ENCODE measurements at places on chromosomes 2 and 18.

DNA sequence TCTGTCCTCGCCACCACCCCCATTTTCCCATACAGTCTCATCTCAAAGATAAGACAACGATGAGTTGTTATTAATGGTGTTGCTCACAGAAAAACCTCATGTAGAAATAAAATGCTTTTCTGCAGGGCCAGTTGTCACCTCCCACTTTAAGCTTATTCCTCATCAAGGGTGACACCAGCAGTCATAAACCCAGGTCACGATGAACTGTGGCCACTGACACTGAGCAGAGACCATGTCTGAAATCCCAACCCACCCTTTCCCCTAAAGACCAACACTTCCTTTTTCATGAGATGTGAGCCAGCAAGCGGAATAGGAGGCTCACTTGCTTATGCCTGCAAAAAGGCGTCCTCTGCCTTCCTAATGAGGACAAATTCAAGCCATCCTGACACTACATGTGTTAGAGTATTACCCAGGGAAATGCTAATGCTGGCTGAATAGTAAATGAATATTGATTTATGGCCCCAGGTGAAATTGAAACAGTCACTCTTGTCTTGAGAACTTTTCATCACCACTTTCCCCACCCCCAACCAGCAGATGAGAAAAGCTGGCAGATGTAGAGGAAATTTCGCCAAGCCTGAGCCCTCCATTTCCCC is 228.4 kb downstream of the MGAT5 start:
- no peak for DNase-seq

DNA sequence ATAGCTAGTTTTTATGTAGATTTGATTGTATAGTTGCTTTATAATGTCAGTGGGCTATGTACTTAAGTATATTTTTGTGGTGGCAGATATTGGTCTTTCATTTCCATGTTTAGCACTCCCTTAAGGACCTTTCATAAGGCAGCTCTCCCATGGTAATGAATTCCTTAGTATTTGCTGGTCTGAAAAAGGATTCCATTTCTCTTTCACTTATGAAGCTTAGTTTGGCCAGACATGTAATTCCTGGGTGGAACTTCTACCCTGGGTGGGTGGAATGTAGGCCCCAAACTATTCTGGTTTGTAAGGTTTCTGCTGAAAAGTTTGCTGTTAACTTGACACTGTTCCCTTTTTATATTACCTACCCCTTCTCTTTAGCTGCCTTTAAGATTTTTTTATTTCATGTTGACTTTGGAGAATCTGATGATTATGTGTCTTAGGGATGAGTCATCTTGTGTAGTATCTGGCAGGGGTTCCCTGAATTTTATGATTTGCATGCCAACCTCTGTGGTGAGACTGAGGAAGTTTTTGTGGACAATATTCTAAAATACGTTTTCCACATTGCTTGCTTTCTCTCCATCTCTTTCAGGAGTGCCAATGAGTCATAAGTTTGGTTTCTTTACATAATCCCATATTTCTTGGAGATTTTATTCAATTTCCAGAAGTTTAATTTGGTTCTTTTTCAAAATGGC is 65.4 kb upstream of the VRK2 start:
- DNase-seq, result no peak

DNA sequence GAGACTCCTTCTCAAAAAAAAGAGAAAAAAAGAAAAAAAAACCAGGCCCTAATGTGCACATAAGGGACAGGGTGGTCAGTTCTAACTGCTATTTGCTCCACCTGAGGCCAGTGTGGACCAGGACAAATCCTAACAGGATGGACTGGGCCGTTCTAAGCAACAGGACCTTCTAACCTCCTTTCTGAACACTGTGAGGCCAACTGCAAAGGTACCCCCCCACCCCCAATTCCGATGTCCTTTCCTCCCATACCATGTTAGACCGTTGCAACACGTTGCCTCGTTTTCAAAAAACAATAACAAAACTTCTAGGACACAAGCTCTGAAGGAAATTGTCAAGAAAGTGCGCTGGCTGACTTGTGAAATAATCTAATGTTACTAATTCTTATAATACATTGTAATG is 1.2 kb downstream of the THAP4 start:
- no peak for DNase-seq

GRCh38 chr2:228938629-228939028 is 332.5 kb downstream of the PID1 start:
- no peak for DNase-seq

DNA sequence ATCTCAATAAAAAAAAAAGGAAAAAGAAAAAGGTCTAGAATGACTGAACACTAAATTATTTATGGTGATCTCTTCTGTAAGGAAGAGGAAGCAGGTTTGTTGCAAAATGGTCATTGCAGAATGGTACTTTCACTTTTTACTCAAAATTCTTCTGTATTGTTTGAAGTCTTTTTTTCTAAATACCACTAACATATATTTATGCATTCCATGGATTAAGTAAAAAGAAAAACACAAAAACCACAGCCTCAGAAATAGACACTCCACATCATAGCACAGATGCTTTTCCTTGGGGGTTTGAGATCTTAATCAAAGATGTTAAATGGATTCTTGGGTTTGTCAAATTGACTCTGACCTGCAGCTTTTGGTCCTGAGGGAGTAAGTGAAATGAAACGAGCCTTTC is 47.4 kb downstream of the RHOB start:
- no peak for DNase-seq

DNA sequence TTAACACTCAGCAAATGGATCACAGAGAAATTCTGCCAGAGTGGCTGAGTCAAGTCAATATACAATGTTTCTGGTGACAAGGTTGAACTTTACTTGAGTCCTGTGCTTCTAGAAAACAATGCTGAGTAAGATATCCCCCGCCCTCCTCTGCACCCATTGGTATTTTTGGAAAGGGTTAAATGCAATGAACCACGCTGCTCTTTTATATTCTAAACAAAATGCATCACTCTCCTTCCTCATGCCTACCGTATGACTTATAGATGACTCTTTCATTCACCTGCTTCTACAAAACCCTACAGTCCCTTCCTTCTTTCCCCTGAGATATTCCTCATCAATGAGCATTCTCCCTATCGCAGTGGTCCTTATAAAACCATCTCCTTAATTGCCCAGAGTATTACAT is 168.8 kb downstream of the TXNL1 start:
- no peak for DNase-seq

- no peak for DNase-seq
These were observed 89.6 kb downstream of the MCFD2 start for GRCh38 chr2:46825939-46826568.

- DNase-seq, result no peak
These were observed 988.3 kb upstream of the GYPC start for GRCh38 chr2:125667630-125668029.

Data from hematopoietic multipotent progenitor cell treated with erythropoietin and hydrocortisone succinate and interleukin-3 and kit ligand, for 17 days (in vitro differentiated cells).